ENCODE measurements at places on chromosomes 11 and 22. TPM values are rescaled to one million over a fixed set of nuclear protein-coding genes. Genes with fewer than 3 reads are reported as not detected.

Gene OR5A1
- not detected for total RNA-seq

GRCh38 chr22:27588268-27588667 is 213.3 kb downstream of the MN1 start:
- no peak for DNase-seq

- no peak for DNase-seq
Measured at GRCh38 chr11:128575174-128575960, 12.0 kb downstream of the ETS1 start.

GRCh38 chr11:44872556-44872955 is 78.1 kb downstream of the TP53I11 start:
- no peak for DNase-seq

DNA sequence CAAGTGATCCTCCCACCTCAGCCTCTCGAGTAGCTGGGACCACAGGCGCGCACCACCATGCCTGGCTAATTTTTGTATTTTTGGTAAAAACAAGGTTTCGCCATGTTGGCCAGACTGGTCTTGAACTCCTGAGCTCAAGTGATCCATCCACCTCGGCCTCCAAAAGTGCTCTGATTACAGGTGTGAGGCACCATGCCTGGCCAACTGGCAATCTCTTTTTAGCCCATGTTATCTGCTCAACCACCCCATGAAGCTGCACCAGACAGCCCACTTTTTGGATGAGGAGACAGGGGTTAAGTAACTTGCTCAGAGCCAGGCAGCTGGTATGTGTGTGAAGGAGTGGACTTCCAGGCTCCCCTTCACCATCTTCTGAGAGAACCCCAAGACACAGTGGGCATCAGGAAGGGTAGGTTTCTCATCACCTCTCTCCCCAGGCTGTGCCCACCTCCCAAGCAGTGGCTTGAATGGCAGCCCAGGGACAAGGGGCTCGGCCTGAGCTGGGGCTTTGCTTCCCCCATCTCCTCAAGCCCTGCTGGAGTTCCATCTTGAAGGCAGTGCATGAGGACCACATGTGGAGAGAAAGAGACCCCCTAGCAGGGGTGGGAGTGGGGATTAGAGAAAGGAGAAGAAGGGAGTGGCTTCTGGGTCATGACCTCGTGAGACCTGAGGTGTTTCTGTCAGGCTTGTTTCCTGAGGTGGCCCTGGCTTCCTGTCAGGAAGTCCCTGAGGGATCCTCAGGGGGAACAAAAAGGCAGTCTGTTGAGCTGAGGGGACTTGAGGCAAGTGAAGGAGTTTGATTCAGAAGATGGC is 87.5 kb upstream of the PARVA start:
- no peak for DNase-seq

Gene BLID
- total RNA-seq: 0.34 TPM

DNA sequence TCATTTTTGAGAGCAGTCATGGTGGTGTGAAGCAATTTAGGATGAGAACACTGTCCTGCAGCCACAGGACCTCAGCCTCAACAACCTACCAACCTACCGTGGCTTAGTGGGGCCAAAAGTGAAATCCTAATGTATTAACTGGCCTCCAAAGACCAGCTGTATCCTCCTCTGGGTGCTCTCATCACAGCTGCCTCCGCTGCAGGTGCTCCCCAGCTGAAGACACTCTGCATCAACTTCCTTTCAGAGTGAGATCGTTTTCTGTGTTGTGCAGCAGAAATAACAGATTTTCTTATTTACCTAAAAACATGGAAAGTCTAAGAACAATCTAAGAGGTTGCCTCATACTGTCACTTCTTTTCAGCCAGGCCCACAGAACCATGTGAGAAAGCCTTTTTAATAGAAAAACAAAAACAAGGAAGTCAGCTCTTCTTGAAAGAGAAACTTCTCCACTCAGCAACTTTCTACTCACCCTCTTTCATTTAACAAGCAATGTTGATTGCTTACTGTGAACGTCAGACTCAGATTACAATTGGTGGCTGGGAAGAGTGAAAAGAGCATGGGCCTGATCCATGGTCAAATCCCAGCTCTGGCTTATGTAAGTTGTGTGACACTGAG is 136.1 kb downstream of the TENM4 start:
- no peak for DNase-seq

DNA sequence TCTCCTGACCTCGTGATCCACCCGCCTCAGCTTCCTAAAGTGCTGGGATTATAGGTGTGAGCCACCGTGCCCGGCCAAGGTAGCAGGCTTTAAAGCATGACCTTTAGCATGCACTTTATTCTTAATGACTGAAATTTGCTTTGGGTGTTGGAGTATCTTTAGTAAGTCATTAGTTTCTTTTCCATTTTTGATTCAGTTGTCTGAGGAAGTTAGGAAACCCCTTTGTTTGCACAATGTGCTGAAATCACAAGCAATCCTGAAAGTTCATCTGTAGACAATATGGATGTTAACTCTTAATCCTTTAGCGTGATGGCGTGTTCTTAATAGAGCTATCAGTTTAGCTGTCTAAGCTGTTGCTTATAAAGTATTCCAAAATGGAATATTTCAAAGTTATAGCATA is 16.8 kb downstream of the SDHD start:
- no peak for DNase-seq

DNA sequence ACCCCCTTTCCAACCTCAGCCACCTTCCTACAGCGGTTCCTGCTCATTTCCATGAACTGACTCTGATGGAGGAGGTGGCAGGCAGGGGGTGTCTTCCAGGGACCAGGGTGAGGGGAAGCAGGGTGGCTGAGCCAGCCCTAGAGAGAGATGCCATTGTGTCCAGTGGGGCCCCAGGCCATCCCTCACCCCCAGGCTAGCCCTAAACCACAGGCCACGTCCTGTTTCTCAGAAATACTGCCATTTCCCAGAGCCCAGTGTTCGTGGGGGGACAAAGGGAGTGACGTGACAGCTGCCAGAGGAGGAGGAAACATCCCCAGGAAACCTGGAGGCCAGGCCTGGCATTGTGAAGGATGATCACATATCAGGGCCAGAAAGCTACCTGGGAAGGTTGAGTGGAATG is 39.5 kb downstream of the CHRDL2 start:
- no peak for DNase-seq
